G401 (cell line): ENCODE measurements at places on chromosomes 2 and 18. TPM values are rescaled to one million over a fixed set of nuclear protein-coding genes. Genes with fewer than 3 reads are reported as not detected.

DNA sequence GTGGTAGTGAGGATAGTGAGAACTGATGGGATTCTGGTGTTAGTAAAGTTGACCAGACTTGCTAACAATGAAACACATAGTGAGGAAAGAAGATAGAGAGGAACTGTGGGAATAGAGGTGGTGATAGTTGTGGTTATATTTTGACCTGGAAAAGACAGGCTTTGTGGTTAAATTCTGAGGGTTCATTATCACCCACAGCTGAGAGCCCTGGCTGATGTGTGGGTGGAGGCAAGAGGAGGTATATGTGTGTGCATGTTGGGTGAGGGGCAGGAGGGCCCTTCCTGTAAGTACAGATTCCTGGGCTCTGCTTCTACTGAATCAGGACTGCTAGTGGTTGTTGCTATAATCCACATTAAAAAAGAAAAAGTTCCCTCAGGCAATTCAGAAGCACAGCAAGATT is 26.2 kb upstream of the TMEM163 start:
- no peak for DNase-seq

The DSC2 gene
- not detected in 2 replicates for total RNA-seq

GRCh38 chr2:189146553-189146952 is 33.0 kb downstream of the COL5A2 start:
- DNase-seq: no peak

The TXNDC2 gene
- 0.06 TPM in 1 of 2 replicates, not detected in the other for total RNA-seq

The RRM2 gene
- total RNA-seq: 17.8 and 21.9 TPM in 2 replicates

- DNase-seq: no peak
Observed at GRCh38 chr18:39389800-39390379, 1824.3 kb upstream of the CELF4 start.

The MYO5B gene
- not detected in 2 replicates for total RNA-seq
